ENCODE measurements at places on chromosomes 6 and 20.

- peak; percentile 9 for DNase-seq
These were observed 4.8 kb downstream of the TGM6 start for GRCh38 chr20:2385496-2385895.

DNA sequence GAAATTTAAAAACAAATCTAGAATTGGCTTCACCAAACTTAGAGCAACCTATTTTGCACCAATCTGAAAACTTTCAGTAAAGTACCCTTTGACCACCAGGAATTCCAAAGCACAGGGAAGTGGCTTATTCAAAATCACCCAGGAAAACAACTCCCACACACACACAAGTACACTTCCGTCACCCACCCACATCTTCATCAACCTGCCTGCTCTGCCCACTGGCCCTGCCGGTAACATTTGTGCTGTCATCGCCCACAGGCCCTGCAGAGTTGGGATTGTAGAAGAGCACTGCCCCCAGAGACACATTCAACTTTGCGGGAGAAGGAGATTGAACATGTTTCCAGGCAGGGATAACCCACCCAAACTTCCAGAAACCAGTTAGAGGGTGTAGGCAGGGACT is 19.3 kb upstream of the SCML4 start:
- no peak for DNase-seq

DNA sequence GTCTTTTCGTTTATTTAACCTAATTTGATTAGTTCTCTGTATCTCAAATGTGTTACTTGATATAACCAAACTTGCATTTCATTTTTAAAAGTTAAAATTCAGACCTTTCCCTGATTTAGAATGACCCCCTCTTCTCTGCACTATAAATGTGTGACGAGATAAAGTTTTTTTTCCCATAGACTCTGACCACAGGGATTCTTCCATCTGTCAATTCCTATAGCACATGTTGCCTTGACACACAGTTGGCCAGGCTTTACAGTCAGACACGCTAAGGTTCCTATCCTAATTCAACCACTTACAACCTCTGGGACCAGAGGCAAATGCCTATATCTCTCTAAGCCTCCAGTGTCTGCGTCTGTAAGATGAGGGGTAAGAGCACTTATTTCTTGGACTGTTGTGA is 40.6 kb downstream of the KCNS1 start:
- DNase-seq = no peak

DNA sequence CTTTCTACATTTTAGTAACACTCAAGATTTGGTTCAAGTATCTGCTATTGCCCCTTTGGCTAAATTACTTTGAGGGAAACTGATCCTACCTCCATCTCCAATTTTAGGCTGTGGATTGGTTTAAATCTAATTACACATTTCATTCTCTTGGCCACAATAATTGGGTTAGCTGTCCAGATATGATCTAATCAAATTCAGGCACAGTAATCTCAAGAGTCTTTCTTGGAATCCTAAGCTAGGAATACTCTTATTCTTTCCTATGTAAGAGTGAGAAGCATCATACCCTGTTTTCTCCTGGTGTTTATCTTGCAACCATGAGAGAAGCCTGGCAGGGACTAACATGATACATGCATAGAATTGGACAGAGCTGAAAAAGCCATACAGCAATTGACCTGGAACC is 300.4 kb upstream of the MARCKS start:
- DNase-seq = no peak

DNA sequence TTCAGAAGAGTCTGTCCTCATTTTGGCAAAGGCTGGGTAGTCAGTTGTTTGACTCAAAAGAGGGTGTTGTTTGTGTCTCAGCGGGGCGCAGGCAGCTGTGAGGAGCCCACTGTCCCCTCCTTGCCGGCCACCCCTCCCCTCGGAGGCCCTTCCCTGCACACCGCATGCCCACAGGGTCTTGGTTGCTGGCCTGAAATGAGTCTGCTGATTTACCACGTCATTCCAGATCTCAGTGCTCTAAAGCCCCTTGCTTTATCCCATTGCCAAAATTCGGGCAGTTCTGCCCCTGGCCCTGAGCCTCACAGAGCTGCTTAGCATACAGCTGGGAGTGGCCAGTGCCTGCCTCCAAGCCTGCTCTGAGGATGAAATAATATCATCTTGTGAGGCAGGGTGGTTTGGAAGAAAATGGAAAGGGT is 220.7 kb downstream of the UST start:
- DNase-seq = no peak

DNA sequence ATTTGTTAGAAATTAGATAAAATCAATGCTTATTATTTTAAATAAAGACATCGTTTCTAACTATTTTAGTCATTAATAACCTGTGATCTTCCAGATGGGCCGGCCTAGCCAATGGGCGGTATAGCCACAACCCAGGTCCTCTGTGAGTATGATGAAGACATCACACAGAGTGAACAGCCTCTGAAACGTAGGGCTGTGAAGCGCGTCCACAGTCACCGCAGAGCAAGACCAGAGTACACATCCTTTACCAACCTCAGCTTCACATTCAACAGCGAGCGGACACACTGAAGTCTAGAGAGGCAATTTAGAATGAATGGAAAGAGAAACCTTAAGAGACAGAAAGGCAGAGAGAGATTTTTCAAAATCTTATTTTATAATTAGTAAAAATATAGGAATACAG is 125.0 kb upstream of the RPS6KA2 start:
- no peak for DNase-seq

DNA sequence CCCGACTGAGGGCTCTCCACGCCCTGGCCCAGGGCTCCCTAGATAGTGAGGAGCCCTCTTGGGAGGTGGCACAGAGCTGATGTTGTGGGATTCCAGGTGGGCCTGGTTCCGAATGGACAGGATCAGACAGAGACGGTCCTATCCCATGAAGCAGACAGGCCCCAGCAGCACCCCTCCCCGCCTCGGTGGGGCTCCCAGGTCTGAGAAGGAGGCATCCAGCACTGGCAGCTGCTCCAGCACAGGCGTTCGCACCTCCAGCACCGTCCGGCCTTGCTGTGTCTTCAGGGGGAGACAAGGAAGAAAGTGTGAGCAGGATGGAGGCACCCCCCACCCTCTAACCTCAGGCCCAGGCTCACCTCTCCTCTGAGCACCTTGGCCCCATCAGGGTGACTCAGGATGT is 28.7 kb downstream of the COL11A2 start:
- no peak for DNase-seq

- no peak for DNase-seq
These were observed 102.5 kb upstream of the BEND6 start for GRCh38 chr6:56852260-56853010.

- DNase-seq = peak; percentile 57
These were observed 130.5 kb downstream of the WDR27 start for GRCh38 chr6:169571123-169571962.

- no peak for DNase-seq
These were observed 47.9 kb upstream of the RNF8 start for GRCh38 chr6:37305841-37306425.

DNA sequence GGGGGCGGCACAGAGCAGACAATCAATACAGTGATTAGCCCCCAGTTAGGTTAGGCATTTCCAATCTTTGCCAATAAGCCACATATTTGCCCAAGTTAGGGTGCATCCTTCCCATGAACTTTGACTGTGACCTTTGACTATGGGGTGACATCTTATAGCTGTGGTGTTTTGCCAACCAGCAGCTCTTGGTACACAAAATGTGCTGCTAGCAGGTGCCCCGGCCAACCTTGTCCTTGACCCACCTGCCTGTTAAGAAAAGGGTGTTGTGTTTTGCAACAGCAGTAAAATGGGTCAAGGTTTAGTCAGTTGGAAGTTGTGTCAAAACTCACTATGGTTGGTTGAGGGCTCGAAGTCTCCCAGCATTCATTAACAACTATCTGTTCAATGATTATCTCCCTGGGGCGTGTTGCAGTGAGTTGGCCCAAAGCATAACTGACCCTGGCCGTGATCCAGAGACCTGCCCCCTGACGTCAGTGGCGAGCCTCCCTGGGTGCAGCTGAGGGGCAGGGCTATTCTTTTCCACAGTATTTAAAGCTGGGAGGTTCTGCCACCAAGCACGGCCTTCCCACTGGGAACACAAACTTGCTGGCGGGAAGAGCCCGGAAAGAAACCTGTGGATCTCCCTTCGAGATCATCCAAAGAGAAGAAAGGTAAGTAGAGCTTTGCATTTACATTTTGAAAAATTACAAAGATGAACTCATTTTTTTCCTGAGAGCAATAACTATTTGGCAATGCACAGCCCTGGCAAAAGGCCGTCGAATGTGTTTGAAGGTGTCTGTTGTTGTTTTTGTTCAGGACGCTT is at the start of gene PCK1:
Gene PCK1 (plus strand): TSS at position 557 of the 802 bp plus-strand sequence. CDS start 302 bp downstream, outside the sequence.
- no peak for DNase-seq

DNA sequence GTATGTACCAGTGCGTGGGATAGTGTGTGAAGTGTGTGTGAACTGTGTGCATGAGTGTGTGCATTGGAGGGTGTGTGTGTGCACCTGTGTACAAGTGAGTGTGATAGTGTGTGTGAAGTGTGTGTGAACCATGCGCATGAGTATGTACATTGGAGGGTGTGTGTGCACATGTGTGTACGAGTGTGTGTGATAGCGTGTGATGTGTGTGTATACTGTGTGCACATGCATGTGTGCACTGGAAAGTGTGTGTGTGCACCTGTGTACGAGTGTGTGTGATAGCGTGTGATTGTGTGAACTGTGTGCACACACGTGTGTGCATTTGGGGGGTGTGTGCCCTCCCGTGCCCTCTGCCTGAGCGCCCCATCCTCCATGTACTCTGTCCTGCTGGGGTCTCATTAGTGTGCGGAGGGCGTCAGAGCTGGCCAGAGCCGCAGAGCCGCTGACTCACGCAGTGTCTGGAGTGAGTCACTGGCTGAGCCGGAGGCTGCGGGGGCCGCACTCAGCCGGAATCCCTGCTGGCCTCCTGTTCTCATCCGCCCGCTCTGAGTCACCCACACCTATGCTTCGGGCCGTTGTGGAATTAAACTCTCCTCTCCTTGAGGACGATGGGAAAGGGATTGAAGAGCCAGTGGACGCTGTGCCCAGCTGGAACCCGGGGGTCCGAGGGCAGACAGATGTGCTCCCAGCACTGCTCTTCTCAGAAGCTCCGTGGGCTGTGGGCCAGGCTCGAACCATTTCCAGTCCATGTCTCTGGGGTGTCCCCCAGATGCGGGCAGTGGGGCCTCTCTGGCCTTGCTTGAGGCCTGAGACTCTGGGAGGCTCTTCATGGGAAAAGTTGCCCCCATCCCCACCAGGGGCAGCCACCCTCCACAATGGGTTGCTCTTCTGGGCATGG is 27.3 kb upstream of the STX16 start:
- peak; percentile 93 for DNase-seq

- no peak for DNase-seq
These were observed 9.6 kb downstream of the TMEM239 start for GRCh38 chr20:2825761-2826160.

GRCh38 chr6:25326126-25326525 is 47.0 kb downstream of the CARMIL1 start:
- DNase-seq = no peak

DNA sequence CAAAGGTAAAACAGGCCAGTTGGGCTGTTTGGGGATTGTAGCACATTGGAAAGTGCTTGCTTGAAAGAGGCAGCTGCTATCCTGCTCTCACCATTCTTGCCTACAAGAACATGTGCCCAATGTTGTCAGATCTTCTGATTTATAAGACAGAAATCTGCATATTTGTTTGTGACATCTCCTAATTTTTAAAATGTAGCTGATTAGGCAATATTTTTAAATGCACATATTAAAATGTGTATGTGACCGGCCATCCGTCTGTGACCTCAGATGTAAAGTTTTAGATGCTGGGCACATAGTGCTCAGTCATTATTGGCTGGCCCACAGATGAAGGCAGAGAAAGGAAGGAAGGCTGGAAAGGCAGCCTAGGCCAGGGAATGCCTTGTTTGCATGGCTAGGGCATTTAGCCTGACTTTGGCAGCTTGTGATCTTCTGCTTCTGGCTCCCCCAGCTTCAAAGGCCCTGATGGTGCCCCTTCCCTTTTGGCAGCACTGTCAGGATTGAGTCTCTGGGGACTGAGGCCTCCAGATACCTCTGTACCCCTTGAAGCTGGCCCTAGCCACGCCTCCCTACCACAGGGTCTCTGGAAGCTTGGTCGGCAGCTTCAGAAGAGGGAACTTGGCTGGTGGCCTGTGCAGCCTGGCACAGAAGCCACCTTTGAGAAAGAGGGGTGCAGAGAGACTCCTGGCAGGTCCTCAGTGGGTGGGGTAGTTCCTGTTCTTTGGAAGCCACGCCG is 6.4 kb downstream of the SNPH start:
- DNase-seq = no peak

DNA sequence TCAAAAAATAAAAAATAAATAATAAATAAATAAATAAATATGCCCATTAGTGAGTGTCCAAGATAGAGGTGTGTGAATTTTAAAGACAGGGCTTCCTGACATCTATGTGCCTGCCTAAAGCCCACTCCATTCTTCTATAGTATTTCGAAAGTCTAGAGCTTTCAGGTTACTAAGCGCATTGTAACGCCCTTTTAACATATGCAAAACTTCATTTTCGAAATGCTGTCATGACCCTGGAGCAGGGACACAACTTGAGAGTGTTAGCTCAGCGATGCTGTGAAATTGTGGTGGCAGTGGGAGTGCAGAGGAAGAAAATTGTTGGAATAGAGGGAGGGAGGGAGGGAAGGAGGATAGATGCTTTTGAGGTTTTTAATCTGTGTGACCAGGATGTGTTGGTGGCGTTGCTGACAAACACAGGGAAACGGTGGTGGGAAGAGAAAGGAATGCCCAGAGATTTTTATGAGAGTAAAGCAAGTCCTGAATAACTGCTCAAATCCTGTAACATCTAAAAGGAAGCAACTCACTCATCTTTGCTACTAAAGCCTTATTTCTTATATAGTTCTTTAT is 169.3 kb downstream of the ARID1B start:
- DNase-seq = no peak

DNA sequence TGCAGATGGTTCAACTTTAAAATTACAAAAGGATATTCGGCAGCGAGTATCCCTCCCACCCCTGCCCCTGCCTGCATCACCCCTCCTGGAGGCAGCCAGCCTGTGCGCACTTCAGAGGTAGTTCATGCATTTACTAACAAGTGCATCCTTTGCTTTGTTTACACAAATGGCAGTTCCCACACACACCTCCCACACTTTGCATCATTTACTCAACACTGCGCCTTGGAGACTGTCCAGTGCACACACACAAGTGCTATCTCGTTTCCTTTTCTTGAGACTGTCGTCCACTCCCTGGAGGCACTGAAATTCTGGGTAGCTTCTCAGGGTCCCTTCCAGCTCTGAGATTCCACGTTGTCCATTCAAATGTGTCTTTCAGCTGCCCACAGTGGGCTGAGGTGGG is 53.1 kb upstream of the VSX1 start:
- no peak for DNase-seq

GRCh38 chr20:63463400-63464288 is 8.8 kb downstream of the KCNQ2 start:
- no peak for DNase-seq

Measured in HFFc6 (cell line).